Activated T-helper 2 cell treated with anti-CD3 and anti-CD28 coated beads, Interferon-gamma antibody, Interleukin-2, Interleukin-4, amounts not matched to agents 10 μg/mL and 5 μg/mL and 100 μg/mL, durations not matched to agents 14 hours and 24 hours and 36 hours (primary cell): ENCODE measurements at places on chromosomes 13 and 19. TPM values are rescaled to one million over a fixed set of nuclear protein-coding genes. Genes with fewer than 3 reads are reported as not detected.

DNA sequence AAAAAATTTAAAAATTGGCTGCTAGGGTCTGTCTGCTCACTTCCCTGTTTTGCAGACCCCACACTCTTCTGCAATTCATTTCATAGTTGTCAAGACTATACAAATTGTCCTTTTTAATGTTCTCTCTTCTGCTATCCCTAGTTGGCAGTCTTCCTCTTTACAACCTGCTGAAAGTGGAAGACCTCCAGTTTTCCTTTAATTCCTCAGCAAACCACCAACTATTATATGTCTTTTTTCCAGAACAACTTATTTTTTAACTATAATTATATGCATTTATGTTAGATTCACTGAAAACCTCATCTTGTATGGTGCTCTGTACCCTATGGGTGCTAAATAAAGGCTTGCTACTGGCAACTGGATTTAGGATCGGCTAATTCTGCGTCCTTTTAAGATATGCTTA, 1.1 kb upstream of the PHF11 start:
- DNase-seq = no peak
- H3K4me1 ChIP-seq = peaks cover 41% of the 10 kb centered on the region
- H3K27ac ChIP-seq = no peak overlapping the region
- H3K36me3 ChIP-seq = peaks cover 37% of the 10 kb centered on the region

NMRK2 gene
- not detected in 2 replicates for total RNA-seq

DNA sequence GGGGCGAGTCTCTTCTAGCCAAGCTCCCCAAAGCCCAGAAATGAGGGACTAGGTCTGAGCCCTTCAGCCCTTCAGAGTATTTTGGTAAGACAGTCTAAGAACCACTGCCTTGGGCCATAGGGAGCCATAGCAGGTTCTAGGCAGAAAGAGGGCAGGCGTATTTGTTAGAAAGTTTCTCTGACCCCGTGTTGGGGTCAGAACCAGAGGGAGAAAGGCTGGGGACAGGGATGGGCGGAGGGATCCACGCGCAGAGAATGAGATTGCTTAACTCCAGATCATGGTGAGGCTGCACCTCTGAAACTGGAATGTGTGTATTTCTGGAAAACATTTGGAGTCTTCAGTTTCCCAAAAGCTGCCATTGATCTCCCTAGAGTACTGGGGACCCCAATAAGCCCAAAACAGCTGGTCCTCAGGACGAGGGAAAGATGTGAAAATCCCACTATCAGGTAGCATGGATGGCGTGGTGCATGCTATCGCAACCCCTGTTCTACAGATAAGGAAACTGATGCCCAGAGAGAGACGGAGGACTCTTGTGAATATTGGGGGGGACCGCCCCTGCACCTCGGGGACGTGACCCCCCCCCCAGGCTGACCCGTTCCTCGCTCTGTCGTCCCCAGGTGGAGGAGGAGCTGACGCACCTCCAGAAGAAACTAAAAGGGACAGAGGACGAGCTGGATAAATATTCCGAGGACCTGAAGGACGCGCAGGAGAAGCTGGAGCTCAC, 703 bp upstream of the TPM4 start:
- peak overlapping the region; percentile 90 for H3K4me3 ChIP-seq
- H3K27me3 ChIP-seq = no peaks in the 10 kb centered on the region
- DNase-seq = no peak
- H3K4me1 ChIP-seq = peaks cover 45% of the 10 kb centered on the region

- no peak for DNase-seq
- no peaks in the 10 kb centered on the region for H3K27me3 ChIP-seq
- no peaks in the 10 kb centered on the region for H3K36me3 ChIP-seq
- no peak overlapping the region for H3K4me3 ChIP-seq
These were observed 246.1 kb downstream of the DCT start for GRCh38 chr13:94233401-94233800.

- no peaks in the 10 kb centered on the region for H3K4me1 ChIP-seq
- no peak overlapping the region for H3K4me3 ChIP-seq
- peaks cover 24% of the 10 kb centered on the region for H3K27me3 ChIP-seq
- DNase-seq = no peak
- no peak overlapping the region for H3K27ac ChIP-seq
- H3K36me3 ChIP-seq = no peaks in the 10 kb centered on the region
These were observed 28.9 kb upstream of the PABPC3 start for GRCh38 chr13:25067064-25067463.

DNA sequence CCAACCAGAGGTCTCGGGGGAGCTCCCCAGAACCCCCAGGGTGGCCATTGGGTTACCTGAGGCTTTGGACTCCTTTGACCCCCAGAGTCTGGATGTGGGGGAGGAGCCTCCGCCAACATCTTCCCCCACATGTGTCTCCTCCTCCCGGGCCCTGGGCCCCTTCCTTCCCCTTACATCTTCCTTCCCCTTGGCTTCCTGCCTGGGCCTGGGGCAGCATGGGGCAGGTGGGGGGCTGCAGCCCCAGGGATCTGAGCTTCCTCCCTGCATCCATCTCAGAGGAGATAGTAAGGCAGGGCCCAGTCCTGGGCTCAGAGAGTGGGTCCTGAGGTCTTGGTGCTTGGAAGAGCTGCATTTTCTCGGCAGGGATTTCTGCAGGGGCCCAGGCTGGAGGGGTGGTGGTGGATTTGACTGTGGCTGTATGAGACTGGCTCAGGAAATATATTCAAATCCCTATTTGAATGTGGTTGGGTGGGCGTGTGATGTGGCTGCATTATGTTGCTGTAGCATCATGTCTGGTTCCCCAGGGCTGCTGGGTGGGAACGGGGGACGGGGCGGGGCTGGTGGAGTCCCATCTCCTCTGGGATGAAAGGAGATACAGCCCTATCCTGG, 919 bp downstream of the VAV1 start:
- peaks cover 45% of the 10 kb centered on the region for H3K36me3 ChIP-seq
- peaks cover 46% of the 10 kb centered on the region for H3K4me1 ChIP-seq
- DNase-seq = peak; percentile 37
- peak overlapping the region; percentile 82 for H3K4me3 ChIP-seq

DNA sequence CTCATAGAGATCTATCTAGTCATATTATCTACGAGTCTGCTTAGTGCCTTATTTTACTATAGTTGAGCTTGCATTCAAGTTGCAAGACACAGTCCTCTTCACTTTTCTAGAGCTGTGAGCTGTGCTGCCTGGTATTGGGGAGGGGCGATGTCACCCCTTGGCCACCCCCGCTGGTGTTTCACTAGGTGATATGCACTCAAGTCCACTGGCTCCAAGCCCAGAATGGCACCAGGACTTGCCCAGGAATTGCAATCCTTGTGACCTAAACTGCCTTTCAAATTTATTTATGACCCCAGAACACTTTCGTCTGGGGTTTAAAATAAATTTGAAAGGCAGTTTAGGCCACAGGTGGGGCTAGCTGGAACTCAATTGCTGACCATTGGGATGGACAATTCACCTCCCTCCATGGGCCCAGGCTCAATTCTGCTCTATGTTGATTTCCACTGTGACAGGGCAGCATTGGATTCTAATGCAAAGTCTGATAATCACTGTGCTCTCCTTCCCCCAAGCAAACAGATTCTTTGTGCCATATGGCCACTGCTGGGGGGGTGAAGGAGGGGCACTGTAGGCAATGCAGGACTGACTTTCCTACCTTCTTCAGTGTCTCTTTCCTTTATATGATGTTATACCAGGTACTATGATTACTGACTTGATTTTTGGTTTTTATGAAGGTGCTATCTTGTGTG, 1244.2 kb upstream of the MIR17HG start:
- no peaks in the 10 kb centered on the region for H3K27me3 ChIP-seq
- H3K36me3 ChIP-seq = no peaks in the 10 kb centered on the region
- no peak for DNase-seq

DNA sequence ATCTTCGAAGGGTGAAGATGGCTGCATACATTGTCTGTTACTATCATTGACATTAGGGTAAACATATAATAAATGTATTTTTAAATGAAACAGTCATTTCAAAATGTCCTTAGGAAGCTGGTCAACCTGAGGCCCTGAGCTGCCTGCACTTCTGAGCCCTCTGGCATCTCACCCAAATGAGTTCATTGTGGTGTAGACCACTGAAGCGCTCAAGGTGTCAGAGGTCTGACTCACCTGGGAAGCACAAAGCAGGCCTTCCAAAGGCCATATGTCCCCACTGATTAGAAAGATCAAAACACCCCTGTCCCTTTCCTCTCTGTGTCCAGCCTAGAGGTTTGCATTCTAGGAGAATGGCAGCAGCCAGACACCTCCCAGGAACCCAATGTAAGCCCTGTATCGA, 59.6 kb downstream of the COL4A2 start:
- H3K4me1 ChIP-seq = peaks cover 5% of the 10 kb centered on the region
- no peaks in the 10 kb centered on the region for H3K36me3 ChIP-seq
- no peak for DNase-seq
- peaks cover 4% of the 10 kb centered on the region for H3K27me3 ChIP-seq
- H3K4me3 ChIP-seq = no peak overlapping the region

THSD8 gene
- total RNA-seq = 28.6 and 29.8 TPM in 2 replicates

DNA sequence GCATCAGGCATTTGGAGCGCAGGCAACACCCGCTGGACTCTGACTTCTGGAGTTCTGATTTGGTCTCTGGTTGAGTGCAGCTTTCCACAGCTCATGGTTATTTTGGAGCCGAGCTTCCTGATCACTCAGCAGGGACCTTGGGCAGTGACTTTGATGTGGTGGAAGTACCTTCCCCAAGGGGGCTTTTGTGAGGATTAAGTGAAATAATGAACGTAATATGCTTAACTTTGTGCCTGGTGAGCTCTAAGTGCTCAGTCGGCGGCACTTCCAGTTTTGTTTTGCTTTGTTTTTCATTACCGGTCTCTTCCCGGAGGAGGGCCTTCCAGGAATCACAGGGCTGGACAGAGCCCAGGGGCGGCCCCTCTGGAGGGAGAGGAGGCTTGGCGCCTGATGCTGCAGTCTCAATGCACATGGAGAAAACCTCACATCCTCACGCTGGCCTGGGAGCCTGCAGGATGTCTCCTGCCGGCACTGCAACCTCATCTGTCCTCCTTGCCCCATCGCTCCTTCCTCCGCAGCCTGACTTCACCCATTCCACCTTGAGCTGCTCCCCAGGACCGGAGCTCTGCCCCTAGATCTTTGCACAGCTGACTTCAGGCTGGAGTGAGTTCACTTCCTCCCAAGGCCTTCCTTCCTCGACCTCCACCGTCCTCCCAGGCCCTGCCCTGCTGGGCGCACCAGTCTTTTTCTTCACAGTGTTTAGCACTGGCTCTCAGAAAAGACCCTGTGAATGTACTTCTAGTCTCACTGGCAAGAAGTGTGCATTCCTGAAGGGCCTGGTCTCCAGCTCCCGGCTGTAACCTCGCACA, 1.5 kb downstream of the PLEKHF1 start:
- H3K27ac ChIP-seq = peak overlapping the region; percentile 82
- no peaks in the 10 kb centered on the region for H3K27me3 ChIP-seq
- peak overlapping the region; percentile 85 for H3K4me3 ChIP-seq
- no peak for DNase-seq
- peaks cover 47% of the 10 kb centered on the region for H3K36me3 ChIP-seq
- peaks cover 65% of the 10 kb centered on the region for H3K4me1 ChIP-seq

HSPB6 gene
- total RNA-seq = 0.14 and 0.21 TPM in 2 replicates

- peaks cover 14% of the 10 kb centered on the region for H3K4me1 ChIP-seq
- peaks cover 5% of the 10 kb centered on the region for H3K36me3 ChIP-seq
- peak overlapping the region; percentile 99 for H3K4me3 ChIP-seq
- no peak for DNase-seq
- H3K27ac ChIP-seq = no peak overlapping the region
- no peaks in the 10 kb centered on the region for H3K27me3 ChIP-seq
These were observed 1.7 kb upstream of the SERTAD3 start for GRCh38 chr19:40445780-40446262.

TGFBR3L gene
- total RNA-seq = 6.3 TPM in 2 replicates

DNA sequence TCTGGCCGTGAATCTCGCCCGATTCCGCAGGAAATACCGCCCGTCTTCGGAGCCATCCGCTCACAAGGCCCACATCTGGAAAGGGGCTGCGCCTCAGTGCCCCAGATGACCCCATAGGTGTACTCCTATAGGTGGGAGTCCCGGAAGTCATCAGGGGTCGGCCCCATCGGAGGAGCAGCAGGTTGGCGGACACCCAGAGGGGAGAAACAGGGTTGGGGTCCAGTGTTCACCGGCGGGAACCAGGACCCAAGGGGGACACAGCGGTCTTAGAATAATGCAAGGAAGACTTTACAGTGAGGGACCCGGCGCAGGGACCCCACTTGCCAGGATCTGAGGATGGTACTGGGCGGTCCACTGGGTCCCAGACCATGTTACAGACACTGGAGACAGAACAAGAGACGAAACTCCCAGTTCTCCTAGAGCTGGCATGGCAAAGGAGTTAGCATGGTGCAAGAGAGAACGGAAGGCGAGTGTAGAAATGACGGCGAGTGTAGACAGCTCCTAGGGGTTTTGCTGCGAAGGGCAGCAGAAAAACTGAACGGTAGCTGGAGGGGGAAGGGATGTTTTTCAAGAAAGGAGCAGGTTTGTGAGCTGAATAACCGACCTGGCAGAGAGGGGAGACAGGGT, 4.2 kb upstream of the RGL3 start:
- H3K4me1 ChIP-seq = peaks cover 19% of the 10 kb centered on the region
- H3K4me3 ChIP-seq = peak overlapping the region; percentile 68
- H3K27ac ChIP-seq = no peak overlapping the region
- DNase-seq = no peak
- H3K27me3 ChIP-seq = peaks cover 38% of the 10 kb centered on the region

ANKRD10 gene
- total RNA-seq = 111 and 120 TPM in 2 replicates

DNA sequence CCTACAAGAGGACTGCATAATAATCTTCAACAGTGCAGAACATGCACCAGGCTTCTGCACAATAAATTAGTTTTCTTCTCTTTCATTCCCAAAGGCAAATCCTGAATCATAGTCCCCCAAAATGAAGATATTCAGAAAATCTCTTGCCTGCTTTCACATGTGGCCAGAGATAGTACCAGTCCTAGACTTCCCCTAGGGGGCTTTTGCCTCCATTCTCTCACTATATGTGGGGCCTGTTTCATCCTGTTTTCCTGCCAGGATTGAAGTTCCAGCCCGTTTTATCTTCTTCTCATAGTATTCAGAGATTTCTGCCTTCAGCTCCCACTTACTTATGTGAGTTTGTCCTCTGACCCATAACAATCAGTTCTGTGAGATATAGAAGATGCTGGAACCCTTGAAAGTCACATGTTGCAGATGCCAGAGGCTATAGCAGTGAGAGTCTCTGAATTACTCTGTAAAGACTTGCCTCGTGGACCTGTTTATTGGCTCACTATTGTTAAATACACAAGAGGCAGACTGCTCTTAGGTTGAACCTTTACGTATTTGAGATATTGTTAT, 421.9 kb upstream of the PCDH9 start:
- no peak overlapping the region for H3K27ac ChIP-seq
- no peaks in the 10 kb centered on the region for H3K36me3 ChIP-seq
- DNase-seq = no peak
- no peaks in the 10 kb centered on the region for H3K4me1 ChIP-seq
- H3K4me3 ChIP-seq = no peak overlapping the region
- no peaks in the 10 kb centered on the region for H3K27me3 ChIP-seq

DNA sequence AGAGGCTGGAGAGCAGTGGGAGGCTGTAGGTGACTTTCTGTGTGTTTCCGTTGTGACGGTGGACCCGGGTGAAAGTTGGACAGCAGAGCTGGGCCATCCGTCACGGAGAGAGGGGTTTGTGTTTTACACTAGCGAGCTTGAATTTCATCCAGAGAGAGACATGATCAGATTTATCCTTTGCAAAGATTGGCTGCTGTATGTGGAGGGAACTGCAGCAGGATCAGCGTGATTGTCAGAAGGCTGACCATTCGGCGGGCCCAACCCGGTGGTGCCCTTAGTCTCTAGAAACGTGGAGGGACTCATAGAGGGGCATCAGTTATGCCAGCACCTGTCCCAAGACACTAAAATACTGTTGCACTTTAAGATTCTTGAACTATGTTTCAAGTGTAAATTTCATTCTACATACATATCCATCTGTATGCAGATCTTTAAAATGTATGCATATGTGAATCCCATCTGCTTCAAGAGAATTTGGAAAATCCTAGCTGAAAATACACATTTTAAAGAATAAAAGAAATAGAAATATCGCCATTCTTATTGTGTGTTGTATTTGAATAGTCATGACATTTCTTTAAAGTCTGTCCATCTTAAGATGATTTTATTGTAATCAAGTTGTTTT, 7.0 kb downstream of the FAM124A start:
- no peak overlapping the region for H3K4me3 ChIP-seq
- peaks cover 56% of the 10 kb centered on the region for H3K27me3 ChIP-seq
- H3K27ac ChIP-seq = no peak overlapping the region
- H3K4me1 ChIP-seq = peaks cover 3% of the 10 kb centered on the region
- DNase-seq = no peak
